Stimulated activated CD8-positive, alpha-beta memory T cell treated with anti-CD3 and anti-CD28 coated beads, Interleukin-12 subunit alpha, Interleukin-12 subunit beta, amount 100 ng/mL, for 1 hour (primary cell): ENCODE measurements at places on chromosomes 6 and 20.

DNA sequence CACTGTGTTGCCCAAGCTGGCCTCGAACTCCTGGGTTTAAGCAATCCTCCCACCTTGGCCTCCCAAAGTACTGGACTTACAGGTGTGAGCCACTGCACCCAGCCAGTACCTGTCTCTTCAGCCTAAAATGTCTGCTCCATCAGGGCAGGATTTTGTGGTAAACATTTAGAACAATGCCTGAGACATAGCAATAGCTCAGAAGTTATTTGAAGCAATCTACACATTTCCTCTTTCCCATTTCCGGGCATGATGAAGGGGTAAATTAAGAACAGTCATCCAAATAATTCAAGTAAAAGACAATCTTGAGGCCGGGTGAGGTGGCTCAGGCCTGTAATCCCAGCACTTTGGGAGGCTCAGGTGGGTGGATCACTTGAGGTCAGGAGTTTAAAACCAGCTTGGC, 69.0 kb upstream of the ZNF217 start:
- no peak for DNase-seq

DNA sequence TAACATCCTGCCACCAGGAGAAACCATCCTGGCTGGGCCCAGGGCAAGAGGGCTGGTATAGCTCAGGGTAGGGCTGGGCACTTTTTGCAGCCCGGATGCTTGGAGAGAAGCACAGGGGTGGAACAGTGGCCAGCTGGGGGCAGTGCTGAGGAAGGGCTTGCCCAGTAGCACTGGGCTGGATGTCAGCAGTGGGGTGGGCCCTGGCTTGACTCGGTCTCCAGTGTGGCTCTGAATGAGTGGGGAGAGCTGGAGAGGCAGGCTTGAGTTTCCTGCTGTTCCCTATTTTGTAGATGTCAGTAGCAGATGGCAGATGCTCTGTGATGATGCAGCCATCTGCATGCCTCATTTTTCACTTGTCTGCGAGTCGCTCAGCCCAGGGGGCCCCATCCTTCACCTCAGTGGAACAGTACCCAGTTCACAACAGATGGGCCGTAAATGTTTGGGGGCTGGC, 56.3 kb upstream of the TULP1 start:
- DNase-seq, result no peak

GRCh38 chr20:1469925-1470571, 3.4 kb upstream of the NSFL1C start:
- DNase-seq, result no peak

- DNase-seq, result no peak
Observed at GRCh38 chr6:44404022-44404714, 16.7 kb downstream of the CDC5L start.

DNA sequence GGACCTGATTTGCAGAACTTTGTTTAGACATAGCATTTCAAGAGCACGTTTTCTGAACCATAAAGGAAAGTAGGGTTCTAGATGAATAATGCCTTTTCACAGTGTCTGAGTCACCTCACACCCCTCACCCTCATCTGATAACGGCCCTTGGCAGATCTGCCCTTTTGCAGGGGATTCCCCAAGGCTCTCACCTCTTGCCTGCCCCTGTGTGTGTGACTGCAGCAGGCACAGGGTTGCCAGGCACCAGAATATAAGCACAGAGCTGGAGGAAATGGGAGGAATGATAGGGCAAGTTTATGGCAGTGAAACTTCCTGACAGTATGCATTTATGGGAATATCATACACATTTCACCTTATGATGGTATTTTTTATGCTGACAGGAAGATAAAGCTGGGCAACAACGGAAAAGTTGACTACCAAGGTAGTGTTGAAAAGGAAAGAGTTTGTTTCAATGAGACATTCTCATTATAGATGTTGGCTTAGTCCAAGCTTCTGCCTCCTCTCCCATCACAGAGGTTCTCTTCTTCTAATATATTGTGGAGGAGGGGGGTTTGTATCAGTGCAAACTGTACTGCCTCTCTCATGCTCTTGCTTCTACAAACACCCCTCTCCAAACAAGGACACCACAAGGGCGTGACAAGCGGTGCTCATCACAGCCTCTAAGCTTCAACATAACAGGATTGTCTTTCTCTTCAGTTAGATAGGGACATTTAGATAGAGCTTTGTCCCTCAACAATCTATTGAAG, 101.5 kb upstream of the BACH2 start:
- peak; percentile 72 for DNase-seq

DNA sequence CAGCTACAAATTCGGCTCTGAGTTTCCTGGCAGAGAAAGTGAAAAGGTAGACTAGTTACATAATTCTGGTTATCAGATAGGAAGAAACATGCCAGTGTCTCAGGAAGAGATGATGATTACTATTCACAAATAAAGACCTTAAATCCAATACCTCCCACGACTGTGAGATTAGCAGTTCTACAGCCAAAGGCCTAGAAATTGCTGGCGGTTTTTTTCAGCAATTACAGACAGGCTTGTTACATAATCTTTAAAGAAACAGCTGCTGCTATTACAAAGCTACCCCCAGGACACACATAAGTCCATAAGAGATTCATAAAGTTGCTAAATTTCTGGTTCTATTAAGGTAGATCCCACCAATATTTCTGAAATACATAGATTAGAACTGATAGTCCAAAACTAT, 40.2 kb downstream of the PIGU start:
- DNase-seq, result no peak

DNA sequence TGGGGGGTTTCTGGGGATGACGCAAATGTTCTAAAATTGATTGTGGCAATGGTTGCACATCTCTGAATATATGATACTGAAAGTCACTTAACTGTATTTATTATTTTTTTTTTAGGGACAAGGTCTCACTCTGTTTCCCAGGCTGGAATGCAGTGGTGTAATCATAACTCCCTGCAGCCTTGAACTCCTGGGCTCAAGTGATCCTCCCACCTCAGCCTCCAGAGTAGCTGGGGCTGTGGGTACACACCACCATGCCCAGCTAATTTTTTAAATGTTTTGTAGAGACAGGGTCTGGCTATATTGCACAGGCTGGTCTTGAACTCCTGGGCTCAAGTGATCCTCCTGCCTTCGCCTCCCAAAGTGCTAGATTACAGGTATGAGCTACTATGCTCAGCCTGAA, 33.4 kb downstream of the NOL4L start:
- no peak for DNase-seq

DNA sequence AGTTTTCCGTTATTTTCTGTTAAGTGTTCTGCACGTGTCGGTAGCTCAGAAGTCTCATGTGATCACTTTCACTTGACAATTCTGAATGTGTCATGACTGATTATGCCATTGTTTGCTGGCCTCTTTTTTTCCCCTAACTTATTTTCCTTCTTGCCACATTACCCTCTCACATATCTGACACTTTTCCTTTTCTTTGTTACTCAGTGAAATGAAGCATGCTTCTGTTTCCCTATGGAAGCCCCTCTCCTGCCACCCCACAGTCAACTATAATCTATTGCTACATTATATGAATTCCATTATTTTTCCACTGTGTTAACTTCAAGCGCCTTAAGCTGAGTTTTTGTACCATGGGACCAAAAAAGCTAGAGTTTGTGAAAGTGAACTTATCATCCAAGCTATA, 531.6 kb upstream of the HS3ST5 start:
- no peak for DNase-seq

GRCh38 chr20:60490217-60491050, 532.2 kb downstream of the CDH26 start:
- no peak for DNase-seq

DNA sequence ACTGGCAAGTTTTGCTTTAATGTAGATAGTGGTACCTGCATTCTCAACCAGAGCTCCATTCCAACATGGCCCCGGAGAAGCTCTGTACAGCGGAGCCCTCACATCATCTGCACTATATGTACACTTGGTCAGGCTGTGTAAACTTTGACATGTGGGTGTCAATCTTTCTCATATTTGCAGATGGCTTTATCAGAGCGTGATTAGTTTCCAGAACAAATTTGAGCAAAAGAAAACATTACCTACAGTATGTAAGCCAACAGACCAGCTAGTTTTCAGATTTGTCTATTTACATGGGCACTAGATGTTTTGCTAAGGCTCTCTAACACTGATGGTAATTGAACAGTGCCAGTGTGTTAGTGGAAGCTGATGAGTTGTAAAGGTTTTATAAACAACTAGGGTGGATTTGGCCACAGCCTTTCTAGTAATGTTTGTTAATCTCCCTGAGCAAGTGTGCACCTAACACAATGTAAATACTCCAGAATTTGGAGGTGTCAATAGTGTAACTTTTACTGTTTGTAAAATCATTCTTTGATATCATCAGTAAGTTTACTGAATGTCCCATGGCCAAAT, 131.8 kb downstream of the FOXA2 start:
- DNase-seq, result no peak

- DNase-seq, result no peak
Observed at GRCh38 chr6:100475554-100476320, 11.0 kb upstream of the SIM1 start.

DNA sequence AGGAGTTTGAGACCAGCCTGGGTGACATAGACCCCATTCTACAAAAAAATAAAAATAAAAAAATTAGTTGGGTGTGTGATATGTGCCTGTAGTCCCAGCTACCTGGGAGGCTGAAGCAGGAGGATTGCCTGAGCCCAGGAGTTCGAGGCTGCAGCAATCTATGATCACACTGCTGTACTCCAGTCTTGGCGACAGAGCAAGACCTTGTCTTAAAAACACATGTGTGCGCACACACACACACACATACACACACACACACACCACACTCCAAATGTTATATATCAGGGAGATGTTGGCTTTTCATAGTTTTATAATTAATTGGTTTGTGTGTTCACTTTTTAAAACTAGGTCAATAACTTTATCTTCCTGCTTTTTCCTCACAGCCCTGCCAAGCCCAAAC, 110.5 kb downstream of the RTN4IP1 start:
- no peak for DNase-seq

DNA sequence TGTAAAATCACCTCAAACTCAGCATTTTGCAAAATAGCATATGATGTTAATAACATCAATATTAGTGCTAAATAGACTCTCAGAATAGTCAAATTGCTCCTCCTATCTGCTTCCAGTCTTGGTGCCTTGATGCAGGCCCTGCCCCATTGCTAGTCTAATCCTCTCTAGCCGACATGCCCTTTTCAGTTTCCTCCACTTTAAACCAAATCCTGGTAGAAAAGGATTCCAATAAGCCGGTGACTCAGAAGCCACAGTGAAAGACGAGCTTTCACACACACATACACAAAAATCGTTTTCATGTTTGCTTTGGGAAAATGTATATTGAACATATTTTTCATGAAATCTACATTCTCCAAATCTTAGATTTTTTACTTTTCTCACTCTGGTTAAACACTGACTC, 203.1 kb downstream of the LMBRD1 start:
- DNase-seq, result no peak

GRCh38 chr6:10434235-10434634, 19.4 kb upstream of the TFAP2A start:
- DNase-seq, result no peak

DNA sequence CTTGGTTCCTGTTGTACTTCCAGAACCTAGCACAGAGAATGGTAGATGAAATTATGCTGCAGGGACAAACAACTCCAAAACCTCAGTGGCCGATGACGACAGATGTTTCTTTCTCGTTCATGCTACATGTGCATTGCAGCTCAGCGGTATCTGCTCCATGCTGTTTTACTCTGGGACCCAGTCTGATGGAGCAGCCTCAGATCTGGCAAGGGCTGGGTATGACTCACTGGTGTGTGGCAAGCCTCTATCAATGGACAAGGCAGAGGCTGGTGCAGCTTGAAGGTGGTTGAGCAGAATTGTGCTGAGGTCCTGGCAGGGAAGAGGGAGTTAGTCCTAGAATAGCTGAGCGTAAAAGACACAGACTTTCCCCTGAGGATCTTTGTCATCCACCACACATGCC, 10.3 kb upstream of the BLCAP start:
- DNase-seq, result no peak

DNA sequence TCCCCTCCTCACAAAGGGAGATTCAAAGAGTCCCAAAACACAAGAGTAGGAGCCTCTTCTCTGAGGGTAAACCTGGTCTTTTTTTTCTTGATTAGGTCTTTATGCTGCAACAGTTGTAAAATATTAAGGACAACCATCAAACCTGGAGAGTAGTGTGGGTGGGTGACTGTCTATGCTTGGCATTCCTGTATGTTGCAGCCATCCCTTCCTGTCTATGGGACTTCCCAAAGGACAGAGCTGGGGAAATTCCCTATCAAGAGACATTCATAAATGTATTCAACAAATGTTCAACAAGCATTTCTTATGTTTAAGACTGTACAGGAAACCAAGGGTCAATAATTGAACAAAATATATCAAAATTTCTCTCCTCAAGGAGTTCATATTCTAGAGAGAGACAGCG, 5.5 kb downstream of the BTN2A2 start:
- no peak for DNase-seq

DNA sequence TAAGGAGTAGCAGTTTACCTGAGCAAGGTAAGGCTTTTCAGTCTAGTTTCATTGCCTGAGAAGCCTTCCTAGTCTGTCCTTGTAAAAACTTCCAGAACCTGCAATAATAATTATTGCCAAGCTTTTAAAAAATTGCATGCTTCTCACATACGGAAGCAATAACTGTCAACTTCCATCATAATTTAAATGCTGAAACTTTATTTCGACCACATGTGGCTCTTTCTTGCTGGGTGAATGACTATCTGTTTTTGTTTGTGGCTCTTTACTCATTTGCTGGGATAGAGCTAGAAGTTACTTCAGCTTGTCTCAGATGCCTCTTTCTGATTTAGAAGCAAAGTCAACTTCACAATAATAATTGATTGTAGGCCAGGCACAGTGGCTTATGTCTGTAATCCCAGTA, 95.9 kb upstream of the COL21A1 start:
- no peak for DNase-seq

DNA sequence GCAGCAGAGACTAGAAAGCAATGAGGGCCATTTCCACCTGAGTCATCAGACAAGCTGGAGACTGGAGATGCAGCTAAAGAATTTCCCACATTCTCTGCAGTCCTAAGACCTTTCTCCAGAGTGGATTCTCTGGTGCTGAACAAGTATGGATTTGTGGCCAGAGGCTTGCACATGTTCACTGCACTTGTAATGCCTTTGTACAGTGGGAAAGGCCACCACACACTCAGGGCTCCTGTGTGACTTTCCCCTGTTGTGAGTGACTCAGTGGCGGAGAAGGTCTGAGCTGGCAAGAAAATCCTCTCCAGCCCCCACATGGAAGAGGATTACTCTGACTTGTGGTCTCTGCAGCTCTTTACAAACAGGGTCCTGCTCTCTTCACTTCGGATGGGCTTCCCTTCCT, 192.3 kb downstream of the C6orf118 start:
- no peak for DNase-seq

DNA sequence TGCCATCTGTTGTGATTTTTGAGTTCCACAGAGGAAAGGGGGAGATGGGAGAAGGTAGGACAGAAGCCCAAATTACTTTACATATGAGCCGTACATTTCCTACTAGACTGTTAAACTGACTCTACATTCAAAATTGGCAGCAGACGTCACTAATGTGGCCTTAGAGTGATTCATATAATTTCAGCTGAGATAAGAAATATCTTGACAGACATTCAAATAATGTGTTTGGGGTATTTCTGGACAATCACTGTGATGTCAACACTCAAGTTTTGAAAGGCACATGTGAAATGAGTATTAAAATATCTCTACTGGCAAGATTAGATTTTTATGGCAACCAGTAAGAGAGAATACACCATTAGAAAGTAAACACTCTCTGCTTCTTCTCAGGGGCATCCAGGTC, 104.0 kb downstream of the MTFR2 start:
- DNase-seq, result no peak
